Umbilical cord (tissue), 2 donors: ENCODE measurements at places on chromosomes 4 and X.

- DNase-seq: peak; percentile 1
Observed at GRCh38 chr4:86686741-86687140, 92.6 kb downstream of the PTPN13 start.

GRCh38 chrX:77628294-77629025 is 157.6 kb downstream of the ATRX start:
- DNase-seq: no peak

GRCh38 chrX:56615282-56615681 is 51.9 kb downstream of the UBQLN2 start:
- DNase-seq: no peak

DNA sequence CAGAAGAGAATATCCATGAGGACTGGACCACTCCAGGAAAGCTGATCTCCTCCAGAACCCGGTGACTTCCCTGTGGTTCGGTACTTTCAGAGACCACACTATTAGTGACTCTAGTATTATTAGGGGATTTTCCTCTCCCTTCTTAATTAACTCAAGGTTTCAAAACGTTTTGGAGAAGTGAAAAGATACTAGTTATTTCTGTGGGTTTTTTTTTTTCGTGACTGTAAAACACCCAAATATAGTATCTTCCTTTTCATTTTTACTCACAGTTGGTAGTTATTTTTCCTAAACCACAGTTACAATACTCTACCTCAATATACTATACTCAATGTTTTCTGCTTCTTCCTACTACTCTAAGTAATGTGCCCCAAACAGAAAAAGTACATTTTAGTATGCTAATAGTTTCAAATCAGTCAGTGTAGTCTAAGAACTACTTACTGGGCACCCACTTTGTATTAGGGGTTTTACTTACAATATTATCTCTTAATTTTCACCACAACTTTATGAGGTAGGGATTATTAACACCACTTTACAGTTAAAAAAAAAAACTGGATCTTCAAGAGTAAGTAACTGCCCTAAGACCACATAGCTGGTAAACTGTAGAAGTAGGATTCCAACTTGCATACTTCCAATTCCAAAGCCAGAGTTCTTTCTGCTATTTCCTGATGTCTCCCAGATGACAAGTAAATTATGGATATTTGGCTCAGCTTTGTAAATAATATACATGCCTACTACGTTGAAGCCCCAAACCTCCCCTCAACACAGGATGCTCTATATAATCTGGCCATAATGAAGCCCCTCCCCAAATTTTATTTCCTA is 45.0 kb downstream of the SLC9A7 start:
- DNase-seq: no peak

GRCh38 chr4:140757232-140757630 is 1.0 kb upstream of the TBC1D9 start:
- DNase-seq: no peak

DNA sequence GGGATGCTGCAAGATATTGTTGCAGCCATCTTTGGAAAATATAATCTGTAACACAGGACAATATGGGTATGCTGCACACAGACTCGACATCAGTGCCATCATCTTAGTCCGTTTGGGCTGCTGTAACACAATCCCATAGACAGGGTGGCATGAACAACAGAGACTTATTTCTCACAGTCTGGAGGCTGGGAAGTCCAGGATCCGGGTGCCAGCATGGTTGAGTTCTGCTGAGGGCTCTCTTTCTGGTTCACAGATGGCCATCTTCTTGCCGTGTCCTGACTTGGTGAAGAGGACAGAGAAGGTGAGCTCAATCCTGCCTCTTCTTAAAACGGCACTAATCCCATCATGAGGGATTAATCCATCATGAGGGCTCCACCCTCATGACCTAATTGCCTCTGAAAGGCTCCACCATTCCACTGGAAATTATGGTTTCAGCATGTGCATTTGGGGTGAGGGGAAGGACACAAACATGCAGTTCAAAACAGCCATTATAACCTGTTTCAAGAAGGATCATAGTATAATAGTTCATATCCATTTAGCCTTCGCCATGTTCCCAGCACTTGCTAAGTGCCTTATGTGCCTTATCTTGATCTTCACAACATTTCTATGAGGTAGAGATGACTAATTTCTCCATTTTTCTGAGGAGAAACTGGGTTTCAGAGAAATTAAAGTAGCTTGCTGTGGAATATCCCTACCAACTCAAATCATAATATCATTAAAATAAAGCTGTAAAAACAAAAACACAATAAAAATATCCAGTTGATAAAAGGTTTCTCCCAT is 27.9 kb upstream of the SPP1 start:
- no peak for DNase-seq

DNA sequence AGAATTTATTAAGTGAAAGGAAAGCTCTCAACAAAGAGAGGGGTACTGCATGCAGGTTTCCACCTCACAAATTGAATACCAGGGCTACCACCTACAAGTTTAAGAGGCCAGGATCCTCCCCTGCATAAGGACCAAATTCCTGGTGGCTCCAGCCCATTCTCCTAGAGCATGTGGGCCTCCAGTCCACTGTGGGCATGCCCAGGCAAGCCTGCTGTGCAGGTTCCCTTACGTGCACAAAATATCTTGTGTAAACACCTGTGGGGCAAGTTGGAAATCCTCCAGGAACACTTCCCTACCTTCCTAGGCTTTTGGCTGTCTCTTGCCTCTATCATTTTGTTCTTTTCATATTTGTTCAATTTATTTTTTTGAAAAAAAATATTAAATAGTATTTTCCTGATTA is 724.3 kb downstream of the ARAP2 start:
- no peak for DNase-seq

GRCh38 chr4:189940178-189941004 is at the start of gene FRG1:
FRG1 (plus strand) TSS chr4:189940872; CDS start chr4:189941010, 138 bp downstream.
- peak; percentile 95 for DNase-seq

DNA sequence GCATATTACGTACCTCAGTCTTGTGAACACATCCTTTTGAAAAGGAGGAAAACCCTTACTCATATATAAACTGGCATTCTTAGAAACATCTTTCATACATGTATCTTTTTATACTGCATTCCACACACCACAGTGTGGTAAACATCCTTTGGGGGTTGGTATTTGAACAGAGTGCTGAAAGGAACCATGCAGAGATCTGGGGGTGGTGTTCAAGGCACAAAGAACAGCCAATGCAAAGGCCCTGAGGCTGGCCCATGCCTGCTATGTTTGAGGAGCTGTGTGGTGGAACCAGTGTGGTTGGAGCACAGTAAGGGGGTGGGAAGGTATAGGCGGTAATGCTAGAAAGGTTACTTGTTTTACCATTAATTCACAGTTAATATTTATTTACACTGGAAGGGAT is 2.0 kb downstream of the ELK1 start:
- DNase-seq: no peak

DNA sequence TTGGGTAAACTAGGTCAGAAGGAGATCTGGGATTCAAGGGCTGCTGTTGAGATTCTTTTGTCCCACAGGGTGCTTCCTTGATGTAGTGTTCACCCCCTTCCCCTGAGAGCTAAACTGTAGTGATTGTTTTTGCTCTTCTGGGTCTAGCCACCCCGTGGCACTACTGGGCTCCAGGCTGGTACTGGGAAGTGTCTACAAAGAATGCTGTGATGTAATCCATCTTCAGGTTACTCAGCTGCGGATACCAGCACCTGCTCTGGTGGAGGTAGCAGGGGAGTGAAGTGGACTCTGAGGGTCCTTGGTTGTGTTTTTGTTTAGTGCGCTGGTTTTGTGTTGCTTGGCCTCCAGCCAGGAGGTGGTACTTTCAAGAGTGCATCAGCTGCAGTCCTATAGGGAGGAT is 365.5 kb downstream of the ZNF674 start:
- DNase-seq: no peak

GRCh38 chr4:69875576-69875975 is 15.6 kb upstream of the SULT1E1 start:
- DNase-seq: no peak
